ENCODE measurements at places on chromosomes 16 and 17. TPM values are rescaled to one million over a fixed set of nuclear protein-coding genes. Genes with fewer than 3 reads are reported as not detected.

Gene TBC1D3
- not detected for polyA plus RNA-seq

Gene PLEKHH3
- 67.4 TPM for polyA plus RNA-seq

Gene TBX6
- 0.67 TPM for polyA plus RNA-seq

Gene CCL7
- polyA plus RNA-seq: not detected

Gene CDH1
- 4.6 TPM for polyA plus RNA-seq

Gene HAS3
- polyA plus RNA-seq: 0.67 TPM

Gene DOC2B
- polyA plus RNA-seq: 14.4 TPM

Gene SPAG5
- polyA plus RNA-seq: 1.5 TPM

Gene CACNA1H
- 6.5 TPM for polyA plus RNA-seq

Gene NFATC2IP
- polyA plus RNA-seq: 19.2 TPM

Gene CES3
- polyA plus RNA-seq: 0.22 TPM

Gene NR1D1
- 20.7 TPM for polyA plus RNA-seq

Gene AIPL1
- polyA plus RNA-seq: not detected

Gene TBC1D3I
- 0.66 TPM for polyA plus RNA-seq

Gene KCNJ16
- not detected for polyA plus RNA-seq

Gene EXOC3L1
- polyA plus RNA-seq: 9.4 TPM

Gene CRHR1
- polyA plus RNA-seq: 0.10 TPM

Gene PSMC5
- 141 TPM for polyA plus RNA-seq

Gene CSH2
- polyA plus RNA-seq: not detected

Data from adipose tissue (tissue), 3 donors.